ENCODE measurements at places on chromosomes 13 and 19.

GRCh38 chr13:26621731-26622401 is 64.4 kb downstream of the WASF3 start:
- DNase-seq = no peak

DNA sequence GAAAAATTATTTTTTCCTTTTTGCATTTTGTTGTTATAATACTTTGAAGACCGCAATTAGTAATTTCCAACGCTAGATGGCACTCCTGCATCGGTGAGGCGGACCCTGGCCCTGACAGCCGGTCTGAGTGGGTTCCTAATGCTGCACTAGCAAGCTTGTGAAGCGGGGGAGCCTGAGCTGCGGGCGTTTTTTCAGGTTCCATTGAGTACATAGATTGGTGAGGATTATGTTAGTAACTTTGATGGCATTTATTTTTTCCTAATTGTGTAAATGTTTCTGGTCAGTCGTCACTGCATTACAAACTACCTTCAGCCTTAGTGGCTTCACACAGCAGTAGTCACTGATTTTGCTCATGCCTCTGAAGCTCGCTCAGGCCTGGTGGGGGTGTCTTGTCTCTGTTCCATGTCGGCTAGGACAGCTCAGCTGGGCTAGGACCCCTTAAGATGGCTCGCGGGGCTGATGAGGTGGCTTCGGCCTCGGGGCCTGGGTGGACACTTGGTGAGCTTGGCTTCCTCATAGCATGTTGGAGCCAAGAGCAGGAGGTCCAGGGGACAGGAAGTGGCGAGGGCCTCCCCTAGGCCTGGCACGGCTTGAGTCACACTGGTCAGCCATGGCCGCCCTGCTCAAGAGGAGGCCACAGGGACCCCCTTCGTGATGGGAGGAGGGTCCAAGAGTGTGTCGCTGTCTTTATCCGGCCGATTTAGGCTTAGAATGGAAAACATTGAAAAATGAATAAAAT is 25.0 kb downstream of the ERCC5 start:
- peak; percentile 72 for DNase-seq

DNA sequence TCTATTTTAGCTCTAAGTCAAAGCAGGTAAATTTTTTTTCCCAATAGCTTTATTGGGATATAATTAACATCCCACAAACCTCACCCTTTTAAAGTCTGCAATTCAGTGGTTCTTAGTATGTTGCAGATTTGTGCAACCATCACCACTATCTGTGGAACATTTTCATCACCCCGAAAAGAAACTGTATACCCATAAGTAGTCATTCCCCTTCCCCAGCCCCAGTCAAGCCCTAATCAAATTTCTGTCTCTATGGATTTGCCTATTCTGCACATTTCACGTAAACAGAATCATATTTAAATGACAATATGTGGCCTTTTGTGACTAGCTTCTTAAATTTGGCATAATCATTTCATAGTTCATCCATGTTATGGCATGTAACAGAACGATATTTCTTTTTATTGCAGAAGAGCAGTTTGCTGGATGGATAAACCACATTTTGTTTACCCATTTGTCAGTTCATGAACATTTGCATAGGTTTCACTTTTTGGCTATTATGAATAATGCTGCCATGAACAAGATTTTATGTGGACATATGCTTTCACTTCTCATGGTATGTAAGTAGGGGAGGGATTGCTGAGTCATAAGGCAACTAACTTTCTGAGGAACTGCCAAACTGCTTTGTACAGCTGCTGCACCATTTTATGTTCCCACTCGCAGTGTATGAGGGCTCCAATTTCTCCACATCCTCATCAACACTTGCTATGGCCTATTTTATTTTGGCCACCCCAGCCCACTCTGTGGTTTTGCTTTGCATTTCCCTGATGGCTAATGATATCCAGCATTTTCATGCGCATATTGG is 10.9 kb downstream of the SLC46A3 start:
- no peak for DNase-seq

GRCh38 chr19:1455002-1455335 is 5.0 kb downstream of the APC2 start:
- DNase-seq = no peak

DNA sequence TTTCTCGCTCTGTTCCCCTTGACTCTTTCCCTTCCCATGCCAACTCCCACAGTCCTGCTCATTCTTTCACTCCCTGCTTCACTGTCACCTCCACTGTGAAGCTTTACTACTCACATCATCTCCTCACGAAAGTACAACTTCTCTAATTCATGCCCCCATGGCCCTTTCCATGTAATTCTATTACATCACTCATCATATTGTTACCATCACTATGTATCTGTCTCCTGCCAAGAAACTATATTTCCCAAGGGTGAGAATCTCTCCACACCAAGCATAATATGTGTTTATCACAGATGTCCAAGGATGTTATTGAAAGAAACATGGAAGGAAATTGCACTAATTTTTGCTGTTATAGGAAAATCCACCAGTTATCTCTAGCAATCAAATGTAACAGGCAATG is 37.2 kb upstream of the LRCH1 start:
- no peak for DNase-seq

DNA sequence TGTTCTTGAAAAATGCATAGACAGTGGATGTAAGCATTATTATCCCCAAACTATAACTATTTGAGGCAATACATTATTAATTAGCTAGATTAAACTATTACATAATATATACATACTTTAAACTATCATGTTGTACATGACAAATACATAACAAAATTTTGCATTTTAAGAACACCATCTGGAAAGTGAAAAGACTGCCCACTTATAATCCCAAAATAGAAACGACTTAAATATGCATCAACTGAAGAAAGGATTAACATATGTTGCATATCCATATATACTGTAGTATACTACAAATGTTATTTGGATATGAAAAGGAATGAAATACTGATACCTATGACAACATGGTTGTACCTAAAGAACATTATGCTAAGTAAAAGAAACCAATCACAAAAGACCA is 700.8 kb upstream of the SPRY2 start:
- no peak for DNase-seq

- DNase-seq = no peak
Measured at GRCh38 chr19:49188626-49189200, 31.1 kb downstream of the TRPM4 start.

GRCh38 chr13:50910485-50910805 is 854 bp downstream of the RNASEH2B start:
- peak; percentile 45 for DNase-seq

GRCh38 chr19:2042485-2043250 is 8.4 kb downstream of the MKNK2 start:
- DNase-seq = no peak

DNA sequence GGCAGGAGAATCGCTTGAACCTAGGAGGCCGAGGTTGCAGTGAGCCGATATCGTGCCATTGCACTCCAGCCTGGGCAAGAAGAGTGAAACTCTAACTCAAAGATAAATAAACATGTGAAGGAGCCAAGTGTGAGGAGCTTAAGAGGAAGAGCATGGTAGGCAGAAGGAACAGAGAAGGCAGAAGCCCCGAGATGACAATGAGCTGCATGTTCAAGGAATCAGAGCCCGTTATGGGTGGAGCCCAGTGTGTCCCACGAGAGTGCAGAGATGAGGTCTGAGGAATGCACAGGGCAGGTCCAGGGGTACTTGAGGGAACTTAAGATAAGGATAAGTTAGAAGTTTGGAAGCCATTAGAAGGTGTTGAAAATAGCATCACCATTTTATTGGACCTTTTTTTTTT is 716 bp downstream of the FPR2 start:
- DNase-seq = no peak

DNA sequence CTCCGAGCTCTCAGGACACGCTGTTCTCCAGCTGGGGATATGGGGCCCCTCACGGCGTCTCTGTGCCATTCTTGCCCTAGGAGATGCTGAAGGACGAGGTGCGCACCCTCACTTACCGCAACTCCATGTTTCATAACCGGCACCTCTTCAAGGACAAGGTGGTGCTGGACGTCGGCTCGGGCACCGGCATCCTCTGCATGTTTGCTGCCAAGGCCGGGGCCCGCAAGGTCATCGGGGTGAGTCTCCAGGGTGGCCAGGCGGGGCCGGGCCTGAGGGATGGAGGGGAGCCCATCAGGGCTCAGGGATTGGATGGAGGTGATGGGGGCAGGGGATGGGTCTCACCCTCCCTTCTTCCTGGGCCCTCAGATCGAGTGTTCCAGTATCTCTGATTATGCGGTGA is 4.8 kb downstream of the PRMT1 start:
- DNase-seq = no peak

- no peak for DNase-seq
Measured at GRCh38 chr13:32446220-32446619, 18.3 kb upstream of the N4BP2L1 start.

DNA sequence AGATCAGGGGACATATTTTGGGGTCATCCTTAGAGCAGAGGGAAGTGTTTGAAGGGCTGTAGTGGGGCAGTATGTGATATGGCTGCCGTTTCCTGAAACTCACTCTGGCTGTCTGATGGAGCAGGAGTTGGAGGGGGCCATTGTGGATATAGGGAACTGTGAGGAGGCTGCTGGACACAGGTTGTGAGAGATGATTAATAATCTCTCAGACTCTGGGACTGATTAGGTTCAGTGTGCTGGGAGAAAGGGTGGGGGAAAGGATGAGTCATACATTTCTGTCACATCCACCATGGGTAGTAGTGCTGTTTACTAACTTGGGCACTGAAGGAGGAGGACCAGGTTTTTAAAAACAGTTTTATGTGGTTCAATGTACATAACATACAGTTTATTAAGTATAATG is 4.8 kb downstream of the B3GLCT start:
- DNase-seq = no peak

DNA sequence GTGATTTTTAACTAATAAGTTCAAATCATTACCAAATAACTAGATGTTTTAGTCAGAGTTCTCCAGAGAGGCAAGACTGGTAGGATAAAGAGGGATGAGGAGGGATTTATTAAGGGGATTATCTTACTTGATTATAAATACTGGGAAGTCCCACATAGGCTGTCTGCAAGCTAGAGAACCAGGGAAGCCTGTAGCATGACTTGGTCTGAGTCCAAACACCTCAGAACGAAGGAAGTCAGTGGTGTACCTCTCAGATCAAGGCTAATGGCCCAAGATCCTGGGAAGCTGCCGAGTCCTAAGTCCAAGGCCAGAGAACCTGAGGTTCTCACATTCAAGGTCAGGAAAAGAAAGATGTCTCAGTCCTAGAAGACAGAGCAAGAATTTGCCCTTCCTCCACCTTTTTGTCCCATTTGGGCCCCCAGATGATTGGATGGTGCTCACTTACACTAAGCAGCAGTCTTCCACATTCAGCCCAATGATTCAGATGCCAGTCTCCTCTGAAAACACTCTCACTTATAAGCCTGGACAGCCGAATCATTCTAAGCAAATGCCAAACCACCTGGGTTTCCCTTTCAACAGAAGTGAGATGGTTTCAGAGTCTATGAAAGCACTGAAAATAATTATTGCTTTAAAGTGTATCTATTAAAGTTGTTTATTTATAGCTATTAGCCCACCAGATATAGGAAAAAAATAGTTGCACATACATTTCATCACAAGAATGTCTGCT is 1599.2 kb downstream of the OLFM4 start:
- DNase-seq = no peak

DNA sequence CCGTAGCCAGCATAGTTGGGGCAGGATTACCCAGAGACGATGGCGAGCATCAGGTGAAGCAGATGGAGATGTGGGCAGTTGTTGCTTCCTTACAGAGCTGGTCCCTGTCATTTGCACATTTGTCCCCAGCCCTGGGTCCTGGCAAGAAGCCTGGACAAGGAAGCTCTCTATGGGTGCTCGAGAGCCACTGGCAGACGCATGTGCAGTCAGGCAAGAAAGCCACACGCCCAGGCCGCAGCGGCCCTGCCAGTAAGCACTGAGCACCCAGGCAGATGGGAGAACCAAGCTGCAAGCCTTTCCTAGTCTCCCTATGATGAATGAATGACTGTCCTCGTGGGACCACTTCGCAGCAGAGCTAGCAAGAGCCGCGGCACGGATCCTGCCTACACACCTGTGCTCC is 182.8 kb downstream of the FOXO1 start:
- peak; percentile 78 for DNase-seq

- no peak for DNase-seq
Measured at GRCh38 chr13:77563111-77563510, 27.6 kb downstream of the SCEL start.

DNA sequence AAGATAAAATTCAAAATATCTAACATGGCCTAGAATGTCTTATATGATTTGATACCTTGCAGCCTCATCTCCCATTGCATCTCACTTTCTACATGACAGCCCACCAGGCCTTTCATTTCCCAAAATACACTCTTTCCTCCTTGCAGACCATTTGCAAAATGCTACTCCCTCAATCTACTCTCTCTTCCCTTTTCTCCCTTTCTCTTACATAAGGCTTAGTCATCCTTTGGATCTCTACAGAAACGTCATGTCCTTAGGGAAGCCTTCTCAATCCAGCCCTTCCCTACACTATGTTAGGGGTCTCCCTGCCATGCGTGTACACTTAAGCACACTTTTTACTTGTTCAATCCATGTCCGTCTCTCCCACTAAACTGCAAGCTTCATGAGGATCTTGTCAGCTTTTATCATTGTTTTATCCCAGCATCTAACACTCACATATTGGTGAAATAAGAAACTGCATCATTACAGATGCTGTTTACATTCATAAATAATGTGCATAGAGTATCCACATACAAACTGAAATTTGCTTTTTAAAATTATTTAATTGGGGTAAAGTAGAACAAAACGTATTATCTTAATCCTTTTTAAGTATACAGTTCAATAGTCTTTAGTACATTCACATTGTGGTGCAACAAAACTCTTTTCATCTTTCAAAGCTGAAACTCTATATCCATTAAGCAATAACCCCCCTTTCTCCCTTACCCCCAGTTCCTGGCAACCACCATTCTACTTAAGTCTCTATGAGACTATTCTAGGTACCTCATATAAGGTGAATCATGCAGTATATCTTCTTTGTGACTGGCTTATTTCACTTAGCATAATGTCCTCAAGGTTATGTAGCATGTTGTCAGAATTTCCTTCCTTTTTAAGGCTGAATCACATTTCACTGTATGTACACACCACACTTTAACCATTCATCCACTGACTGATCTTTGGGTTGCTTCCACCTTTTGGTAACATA is 11.5 kb upstream of the WBP4 start:
- DNase-seq = no peak

- no peak for DNase-seq
Measured at GRCh38 chr13:95708391-95708774, 31.4 kb downstream of the DNAJC3 start.

DNA sequence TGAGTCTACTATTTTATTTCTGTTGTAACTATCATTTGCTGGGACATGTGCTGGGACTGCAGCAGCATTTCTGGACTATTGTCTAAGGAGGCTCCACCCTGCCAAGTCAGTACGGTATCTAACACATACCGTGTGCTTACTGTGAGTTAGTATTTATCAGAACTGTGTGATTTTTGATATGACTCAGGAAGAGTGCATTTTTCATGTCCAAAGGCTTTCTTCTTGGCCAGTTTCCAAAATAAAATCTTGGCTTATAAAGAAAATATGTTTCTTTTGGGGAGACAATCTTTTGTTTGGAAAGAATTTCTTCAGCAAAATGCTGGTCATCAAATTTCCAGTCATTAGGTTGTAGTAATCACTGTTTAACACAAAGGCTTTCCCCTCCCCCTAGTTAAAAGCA is 11.6 kb downstream of the PARP4 start:
- no peak for DNase-seq

- no peak for DNase-seq
Measured at GRCh38 chr19:5487222-5487621, 32.0 kb downstream of the ZNRF4 start.

GRCh38 chr19:11887234-11887610 is 360 bp upstream of the ZNF69 start:
- DNase-seq = no peak
